Calu3 (cell line): ENCODE measurements at places on chromosomes 16 and 17.

- no peak for DNase-seq
Measured at GRCh38 chr17:81481815-81482505, 30.6 kb downstream of the ACTG1 start.

GRCh38 chr16:30395155-30395991 lies at the start of gene ZNF48:
Gene ZNF48 (plus strand): TSS chr16:30395420. CDS start chr16:30395795, 375 bp downstream.
- DNase-seq: peak; percentile 93

GRCh38 chr17:41393826-41394225 lies 3.6 kb downstream of the KRT31 start:
- no peak for DNase-seq

DNA sequence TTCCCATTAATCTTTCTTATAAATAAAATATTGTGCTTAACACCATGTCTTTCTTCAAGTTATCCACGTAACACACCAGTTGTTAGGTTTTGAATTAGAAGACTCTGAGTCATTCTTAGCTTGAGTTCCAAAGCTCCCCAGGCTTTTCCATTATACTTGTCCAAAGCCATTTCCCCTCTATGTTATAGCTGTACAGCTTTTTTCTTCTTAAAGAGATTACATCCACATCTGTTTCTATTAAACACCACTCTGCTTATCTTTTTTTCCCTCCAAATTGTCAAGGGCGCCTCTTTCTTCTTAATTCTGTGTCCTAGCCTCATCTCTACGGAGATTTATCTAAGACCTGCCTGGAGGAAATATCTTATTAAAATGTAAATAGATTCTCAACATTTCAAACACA lies 139.4 kb upstream of the CPHXL start:
- no peak for DNase-seq

DNA sequence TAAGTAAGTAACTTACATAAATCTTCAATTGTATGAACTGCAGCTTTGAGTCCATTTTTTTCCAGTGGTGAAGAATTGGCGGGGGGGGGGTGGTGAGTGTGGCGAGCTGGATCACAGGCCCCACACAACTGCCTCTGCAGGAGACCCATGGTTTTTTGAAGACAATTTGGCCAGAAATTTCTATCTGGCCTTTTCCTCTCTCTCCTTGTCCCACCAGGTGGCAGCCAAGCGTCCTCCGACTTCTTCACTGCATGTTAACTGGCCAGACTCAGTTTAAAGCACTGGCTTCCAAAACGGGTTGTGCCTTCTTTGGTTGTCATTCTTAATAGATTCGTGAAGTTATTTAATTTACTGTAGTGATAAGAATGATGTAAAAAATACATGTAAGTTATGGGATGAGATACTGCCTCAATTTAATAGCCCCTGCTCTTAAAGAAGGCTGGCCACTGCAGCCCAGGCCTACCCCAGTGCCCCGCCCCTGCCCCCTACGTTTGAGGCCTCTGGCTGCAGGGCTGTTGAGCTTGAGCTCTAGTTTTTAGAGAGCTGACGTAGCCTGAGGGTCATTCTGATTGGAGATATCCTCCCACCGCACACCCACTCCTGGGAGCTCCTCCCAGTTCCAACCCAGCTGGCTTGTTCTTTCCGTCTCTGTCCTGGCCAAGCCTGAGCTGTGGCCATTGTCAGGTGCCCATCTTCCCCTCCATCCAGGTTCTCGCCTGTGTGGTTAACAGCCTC lies 36.4 kb downstream of the AKAP1 start:
- peak; percentile 29 for DNase-seq

DNA sequence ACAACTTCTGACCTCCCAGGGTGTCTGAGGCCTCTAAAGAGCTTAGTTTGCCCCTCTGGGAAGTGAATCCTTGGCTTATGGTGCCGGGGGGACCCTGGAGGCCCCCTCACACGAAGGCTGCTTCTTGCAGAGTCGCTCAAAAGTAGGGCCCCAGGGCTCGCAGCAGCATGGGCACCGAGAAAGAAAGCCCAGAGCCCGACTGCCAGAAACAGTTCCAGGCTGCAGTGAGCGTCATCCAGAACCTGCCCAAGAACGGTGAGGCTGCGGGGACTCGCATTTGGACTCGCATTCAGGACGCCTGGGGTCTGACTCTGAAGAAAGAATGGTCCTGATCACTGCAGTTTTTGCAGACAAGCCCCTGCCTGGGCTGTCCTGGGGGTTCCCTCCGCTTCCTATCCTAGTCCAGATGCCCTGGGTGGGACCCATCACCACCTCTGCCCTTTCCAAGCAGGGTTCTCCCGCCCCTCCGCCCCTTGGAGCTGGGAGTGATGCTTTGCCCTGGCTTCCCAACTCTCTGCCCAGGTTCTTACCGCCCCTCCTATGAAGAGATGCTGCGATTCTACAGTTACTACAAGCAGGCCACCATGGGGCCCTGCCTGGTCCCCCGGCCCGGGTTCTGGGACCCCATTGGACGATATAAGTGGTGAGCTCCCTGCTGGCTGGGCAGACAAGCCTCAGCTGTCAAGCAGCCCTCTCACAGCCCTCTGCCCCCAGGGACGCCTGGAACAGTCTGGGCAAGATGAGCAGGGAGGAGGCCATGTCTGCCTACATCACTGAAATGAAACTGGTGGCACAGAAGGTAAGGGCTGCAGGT lies 698 bp downstream of the ACBD4 start:
- DNase-seq: no peak

GRCh38 chr16:68367030-68367429 lies 56.2 kb downstream of the PRMT7 start:
- peak; percentile 67 for DNase-seq

DNA sequence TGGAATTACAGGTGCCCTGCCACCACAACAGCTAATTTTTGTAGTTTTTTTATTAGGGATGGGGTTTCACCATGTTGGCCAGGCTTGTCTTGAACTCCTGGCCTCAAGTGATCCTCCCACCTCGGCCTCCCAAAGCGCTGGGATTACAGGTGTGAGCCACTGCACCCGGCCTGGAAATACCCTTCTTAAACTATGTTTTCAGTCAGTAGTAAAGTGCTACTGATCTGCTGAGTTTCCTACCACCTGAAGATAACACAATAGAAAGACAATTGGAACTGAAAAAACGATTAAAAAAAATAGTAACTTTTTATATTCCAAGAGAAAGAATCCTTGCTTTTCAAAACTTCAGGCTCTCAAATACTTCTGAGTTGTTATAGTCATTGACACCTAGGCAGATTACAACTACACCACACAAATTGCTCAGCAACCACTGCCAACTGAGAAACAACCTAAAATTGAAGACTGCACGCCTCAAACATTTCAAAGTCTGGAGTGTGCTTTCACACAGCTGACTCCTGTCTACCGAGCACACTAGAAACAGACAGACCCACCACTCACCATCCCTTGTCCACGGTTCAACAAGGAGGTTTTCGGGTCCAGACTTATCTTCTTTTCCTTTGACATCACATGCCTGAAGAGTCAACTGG lies 40.9 kb downstream of the ZZEF1 start:
- no peak for DNase-seq

GRCh38 chr16:13168091-13168572 lies 266.7 kb downstream of the SHISA9 start:
- DNase-seq: no peak

GRCh38 chr16:351804-352520 lies 561 bp downstream of the AXIN1 start:
- DNase-seq: peak; percentile 34

GRCh38 chr17:4054446-4054845 lies 88.4 kb downstream of the ZZEF1 start:
- DNase-seq: no peak

GRCh38 chr17:60293580-60294335 lies 98.2 kb downstream of the USP32 start:
- no peak for DNase-seq

- DNase-seq: no peak
Measured at GRCh38 chr17:69503711-69504110, 89.2 kb downstream of the MAP2K6 start.

GRCh38 chr17:67265436-67266019 lies 20.5 kb upstream of the HELZ start:
- DNase-seq: no peak

GRCh38 chr16:68658341-68658973 lies 13.3 kb downstream of the CDH3 start:
- peak; percentile 46 for DNase-seq

DNA sequence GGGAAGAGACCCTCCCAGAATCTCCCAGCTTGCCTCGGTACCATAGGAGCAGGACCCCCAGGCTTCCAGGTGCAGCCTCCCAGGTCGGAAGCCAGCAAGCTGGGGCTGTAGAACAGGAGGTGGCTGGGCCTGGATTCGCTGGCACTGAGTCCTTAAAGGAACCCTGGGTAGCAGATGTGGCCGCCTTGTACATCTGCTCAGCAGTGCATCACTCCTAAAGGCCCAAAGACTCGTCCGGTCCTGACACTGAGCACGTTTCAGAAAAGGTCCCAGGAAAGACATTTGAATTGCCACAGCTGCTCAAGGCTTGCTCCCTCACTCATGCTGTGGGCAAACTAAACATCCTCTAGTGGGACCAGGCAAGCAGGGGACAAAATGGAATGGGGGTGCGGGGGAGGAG lies 172.8 kb downstream of the RAB11FIP4 start:
- DNase-seq: no peak

DNA sequence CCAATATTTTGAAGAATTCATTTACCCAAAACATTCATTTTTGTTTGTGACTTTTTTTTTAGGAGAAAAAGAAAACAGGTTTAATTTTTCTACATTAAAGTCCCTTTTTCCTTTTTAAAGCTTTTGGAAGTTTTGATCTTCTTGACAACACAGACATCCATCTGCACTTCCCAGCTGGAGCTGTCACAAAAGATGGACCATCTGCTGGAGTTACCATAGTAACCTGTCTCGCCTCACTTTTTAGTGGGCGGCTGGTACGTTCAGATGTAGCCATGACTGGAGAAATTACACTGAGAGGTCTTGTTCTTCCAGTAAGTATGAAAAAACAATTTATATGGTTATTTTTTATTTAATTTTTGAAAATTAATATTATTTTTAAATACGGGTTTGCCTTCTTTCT lies 37.2 kb downstream of the SIAH1 start:
- DNase-seq: no peak
